CD4-positive, CD25-positive, alpha-beta regulatory T cell (primary cell): ENCODE measurements at places on chromosomes 12 and 14. TPM values are rescaled to one million over a fixed set of nuclear protein-coding genes. Genes with fewer than 3 reads are reported as not detected.

DNA sequence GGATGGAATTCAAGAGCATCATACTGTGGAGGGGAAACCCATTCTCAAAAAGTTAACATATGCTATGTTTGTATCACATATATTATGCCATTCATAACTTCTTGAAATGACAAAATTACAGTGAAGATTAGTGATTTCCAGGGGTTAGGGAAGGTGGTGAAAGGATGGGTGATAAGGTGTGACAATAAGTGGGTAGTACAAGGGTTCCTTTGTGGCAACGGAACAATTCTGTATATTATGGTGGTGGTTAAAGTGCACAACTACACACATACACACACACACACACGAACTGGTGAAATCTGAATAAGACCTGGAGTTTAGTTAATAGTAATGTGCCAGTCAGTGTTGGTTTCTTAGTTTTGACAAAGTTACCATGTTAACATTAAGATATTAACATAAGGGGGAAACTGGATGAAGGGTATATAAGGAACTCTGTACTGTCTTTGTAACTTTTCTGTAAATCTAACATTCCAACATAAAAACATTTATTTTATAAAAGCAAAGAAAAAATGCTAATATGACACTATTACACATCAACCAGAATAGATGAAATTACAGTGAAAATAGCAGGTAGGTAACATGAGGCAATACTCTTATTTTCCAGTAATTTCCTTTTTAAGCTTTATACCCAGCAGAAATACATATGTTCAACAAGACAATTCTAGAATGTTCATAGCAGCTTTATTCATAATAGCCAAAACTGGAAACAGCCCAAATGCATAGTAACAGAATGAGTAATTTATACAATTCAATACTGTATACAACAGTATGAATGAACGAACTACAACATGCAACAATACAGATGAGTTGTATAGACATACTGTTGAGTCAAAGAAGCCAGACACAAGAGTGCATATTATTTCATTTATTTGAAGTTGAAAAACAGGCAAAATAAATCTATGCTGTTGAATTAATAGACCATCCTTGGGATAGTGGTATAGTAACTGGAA is 44.0 kb upstream of the OR5AU1 start:
- DNase-seq: no peak

GRCh38 chr12:30573145-30573544 is 122.5 kb downstream of the IPO8 start:
- no peak for DNase-seq

DNA sequence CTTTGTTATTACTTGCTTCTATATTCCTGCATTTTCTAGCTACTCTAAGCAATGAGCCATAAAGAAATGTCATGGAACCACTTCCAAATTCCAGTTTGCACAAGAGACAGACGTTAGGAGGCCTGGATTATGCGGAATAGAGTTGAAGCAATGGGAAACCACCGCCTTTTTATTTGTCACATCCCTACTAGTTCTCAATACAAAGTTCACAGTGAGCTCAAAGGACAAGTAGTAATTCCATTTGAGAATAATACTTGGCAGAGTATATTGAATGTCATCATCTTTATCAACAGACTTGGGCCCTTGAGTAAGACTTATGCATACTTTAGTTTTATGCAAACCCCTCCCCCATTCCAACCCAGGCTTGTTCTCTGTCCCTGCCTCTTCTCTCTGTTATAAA is 3.7 kb upstream of the SLC15A5 start:
- DNase-seq: no peak

- no peak for DNase-seq
Observed at GRCh38 chr14:81120501-81120900, 100.3 kb downstream of the GTF2A1 start.

PITPNM2 gene
- 4.0 TPM for polyA plus RNA-seq

CDKN3 gene
- polyA plus RNA-seq: 20.7 TPM
